ENCODE measurements at places on chromosomes 1 and 21.

DNA sequence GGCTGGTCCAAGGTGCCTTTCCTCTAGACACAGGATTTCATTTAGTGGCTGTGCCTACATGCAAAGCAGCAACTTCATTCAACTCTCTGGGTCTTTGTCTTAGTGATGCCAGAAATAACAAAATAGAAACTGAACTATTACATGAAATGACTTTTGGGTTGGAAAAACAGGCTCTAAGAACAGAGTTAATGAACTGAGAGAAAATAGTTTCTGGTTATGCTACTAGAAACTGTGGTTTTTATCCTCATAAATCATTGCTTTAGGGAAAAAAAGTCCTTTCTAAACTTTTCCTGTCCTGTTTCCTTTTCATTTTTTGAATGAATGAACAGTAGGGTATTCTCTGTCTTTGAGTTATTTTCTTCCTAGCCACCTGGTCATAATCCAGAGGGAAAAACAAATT, 424.0 kb downstream of the KIF26B start:
- DNase-seq, result no peak

DNA sequence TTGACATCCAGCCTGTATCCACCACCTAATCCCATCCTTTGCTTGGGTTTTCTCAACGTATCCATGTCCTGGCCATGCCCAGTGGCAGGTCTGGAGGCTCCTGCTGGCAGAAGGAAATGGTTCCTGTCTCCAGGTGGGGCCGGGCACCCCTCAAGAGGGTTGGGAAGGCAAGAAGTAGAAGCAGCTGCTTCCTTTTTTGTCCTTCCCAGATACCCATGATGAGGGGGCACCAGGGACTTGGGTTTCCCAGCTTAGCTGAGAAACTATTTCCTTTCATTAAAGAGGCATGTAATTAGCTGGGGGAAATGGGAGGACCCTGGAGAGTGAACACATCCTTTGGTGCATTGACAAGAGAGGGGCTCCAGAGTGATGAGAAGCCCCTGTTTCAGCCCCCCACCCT, 21.1 kb upstream of the SLC45A3 start:
- DNase-seq, result no peak

- DNase-seq, result no peak
Measured at GRCh38 chr1:21295002-21295401, 4.7 kb upstream of the ECE1 start.

DNA sequence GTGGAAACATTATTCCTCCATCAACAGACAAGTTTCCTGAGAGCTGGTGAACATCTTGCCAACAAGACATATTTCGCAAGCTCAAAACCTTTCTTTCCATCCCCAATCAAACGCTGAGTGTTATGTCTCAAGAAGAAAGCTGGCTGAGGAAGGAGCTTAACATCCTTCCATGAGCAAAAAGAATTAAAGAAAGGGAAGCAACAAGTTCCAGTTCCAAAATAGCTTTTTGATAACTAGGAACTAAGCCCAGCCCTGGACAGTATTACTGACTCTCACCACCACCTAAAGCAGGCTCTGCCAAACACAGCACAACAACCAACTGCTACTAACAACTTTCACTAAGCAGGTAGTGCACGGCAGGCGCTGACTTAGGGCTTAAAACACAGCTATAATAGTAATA, 50.2 kb downstream of the CAPZB start:
- no peak for DNase-seq

DNA sequence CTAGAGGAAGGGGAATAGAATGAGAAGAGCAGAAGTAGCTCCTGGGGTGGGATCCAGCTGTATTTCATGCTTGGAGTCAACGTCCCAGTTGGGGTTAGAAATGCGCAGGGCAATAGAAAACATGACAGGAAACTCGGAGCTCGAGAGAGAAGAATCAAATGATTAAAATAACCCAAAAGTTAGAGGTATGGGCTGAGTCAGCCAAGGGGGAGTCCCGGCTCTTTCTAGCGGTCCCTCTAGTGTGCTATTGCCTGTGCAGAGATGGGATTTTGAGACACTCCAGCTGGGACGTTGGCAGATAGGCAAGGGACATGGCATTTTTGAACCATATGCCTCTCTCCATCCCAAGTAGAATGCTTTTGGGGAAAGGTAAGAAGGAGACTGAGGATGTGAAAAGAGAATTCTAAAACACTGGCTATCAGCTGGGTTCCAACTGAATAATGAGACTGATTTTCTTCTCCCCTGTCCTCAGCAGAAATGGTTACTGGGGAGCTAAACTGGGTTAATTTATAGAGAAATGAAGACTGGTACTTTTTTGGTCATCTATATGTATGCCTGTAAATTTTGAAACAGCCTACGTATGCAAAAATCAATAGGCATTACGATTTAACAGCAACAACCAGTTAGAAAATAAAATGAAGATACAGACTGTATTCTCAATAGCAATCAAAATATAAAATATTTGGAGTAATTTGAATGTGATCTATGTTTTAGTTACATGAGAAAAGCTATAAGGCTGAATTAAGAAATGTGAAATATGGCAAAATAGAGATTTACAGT, 7.0 kb upstream of the VPS26C start:
- DNase-seq, result no peak

DNA sequence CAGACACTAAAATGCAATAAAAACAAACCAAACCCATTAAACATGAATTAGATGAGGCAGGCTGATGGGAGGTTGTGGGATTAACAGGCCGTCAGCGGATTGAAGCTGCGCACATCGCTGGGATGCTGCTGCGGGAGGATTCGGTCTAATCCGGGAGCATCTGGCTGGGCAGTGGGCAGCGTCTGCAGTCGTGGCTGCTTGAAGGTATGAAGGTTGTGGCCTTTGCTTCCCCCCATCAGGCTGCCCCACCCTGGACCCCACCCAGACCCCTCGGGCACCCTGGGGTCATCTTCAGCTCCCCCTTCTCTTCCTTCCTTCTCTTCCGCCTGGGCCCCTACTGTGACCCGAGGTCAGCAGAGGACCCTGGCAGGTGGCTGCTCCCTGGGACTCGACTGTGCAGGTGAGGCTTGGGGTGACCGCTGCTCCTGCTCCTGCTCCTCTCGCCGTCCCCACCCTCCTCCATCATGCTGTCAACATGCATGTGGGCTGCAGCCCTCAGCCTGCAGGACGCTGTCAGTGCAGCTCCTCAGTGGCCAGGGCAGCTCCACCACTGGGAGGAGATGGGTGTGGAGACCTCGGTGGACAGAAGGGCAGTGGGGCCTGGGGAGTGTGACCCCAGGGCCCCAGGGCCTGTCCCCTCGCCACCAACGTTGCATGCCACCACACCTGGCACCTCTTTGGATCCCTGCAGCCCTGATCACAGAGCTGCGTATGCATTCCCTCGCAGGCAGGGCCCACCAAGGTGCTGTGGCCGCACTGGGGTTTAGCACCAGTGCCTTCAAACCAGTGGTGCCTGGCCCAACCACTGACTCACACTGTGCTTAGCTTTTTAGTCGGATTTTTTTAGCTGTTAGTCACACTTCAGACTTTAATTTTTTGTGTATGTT, 112.2 kb upstream of the COL6A1 start:
- DNase-seq, result no peak
